ENCODE measurements at places on chromosomes 3 and 15. TPM values are rescaled to one million over a fixed set of nuclear protein-coding genes. Genes with fewer than 3 reads are reported as not detected.

GRCh38 chr3:56064684-56065083 is 403.6 kb downstream of the ERC2 start:
- no peak overlapping the region for H3K4me3 ChIP-seq
- H3K27ac ChIP-seq = no peak overlapping the region
- H3K4me1 ChIP-seq = peaks cover 4% of the 10 kb centered on the region
- H3K36me3 ChIP-seq = no peaks in the 10 kb centered on the region

- DNase-seq = no peak
- H3K4me1 ChIP-seq = no peaks in the 10 kb centered on the region
- no peaks in the 10 kb centered on the region for H3K36me3 ChIP-seq
- H3K27ac ChIP-seq = no peak overlapping the region
- H3K4me3 ChIP-seq = no peak overlapping the region
Measured at GRCh38 chr3:131518680-131519079, 15.9 kb upstream of the MRPL3 start.

DNA sequence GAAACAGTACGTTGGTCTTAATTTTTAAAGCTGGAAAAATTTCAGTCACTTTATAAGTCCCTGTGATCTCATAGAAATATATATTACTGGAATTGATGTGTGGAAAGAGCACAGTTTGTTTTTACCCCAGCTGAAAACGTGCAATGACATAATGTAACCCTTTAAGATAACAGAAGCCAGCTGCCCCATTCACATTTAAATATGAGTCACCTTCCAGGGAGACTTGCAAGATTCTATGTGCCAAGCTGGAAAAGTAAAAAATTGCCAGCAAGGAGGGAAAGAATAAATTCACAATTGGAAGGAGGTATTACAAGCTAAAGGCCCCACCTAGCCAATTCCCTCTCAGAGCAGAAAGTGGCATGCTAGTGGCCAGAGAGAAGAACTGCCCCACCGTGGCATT is 50.2 kb downstream of the SAMMSON start:
- DNase-seq = no peak
- H3K4me3 ChIP-seq = no peak overlapping the region
- no peaks in the 10 kb centered on the region for H3K36me3 ChIP-seq
- peaks cover 5% of the 10 kb centered on the region for H3K4me1 ChIP-seq

DNA sequence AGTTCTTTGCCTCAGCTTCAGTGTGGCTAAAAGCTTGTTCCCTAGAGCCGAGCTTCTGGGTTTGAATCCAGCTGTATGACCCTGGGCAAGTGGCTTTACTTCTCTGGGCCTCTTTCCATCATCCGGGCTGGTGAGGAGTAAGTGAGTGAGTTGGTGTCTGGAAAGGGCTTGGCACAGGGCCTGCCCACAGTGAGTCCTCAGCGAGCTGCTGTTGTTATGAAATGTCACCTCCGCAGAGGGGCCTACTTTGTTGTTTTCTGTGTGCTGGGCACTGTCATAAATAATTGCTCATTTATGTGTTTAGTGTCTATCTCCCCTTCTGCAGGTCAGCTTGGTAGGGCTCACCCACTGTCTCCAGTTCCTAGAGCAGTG is 31.7 kb downstream of the SLC6A6 start:
- DNase-seq = no peak
- peaks cover 32% of the 10 kb centered on the region for H3K4me1 ChIP-seq
- no peaks in the 10 kb centered on the region for H3K27me3 ChIP-seq
- H3K4me3 ChIP-seq = no peak overlapping the region

DNA sequence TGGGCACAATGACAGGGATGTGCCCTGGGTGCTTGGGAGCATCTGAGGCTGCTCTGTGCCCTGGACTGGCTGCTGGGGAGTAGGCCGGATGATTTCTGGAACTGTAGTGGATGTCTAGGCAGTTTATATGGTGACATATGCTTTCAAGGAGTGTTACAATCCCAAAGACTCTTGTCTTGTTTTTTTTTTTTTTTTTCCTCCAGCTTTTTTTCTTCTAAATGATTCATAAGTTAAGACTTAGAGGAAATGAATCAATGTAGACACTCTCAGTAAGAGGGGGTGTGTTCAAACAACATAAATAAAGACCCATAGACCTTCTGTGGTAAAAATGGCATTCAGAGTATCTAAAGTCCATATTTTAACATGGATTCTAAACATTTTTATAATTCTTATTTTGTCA is 706.1 kb upstream of the GOLIM4 start:
- H3K27ac ChIP-seq = peak overlapping the region; percentile 88
- no peak overlapping the region for H3K4me3 ChIP-seq
- no peaks in the 10 kb centered on the region for H3K27me3 ChIP-seq
- no peaks in the 10 kb centered on the region for H3K36me3 ChIP-seq
- DNase-seq = no peak

GALK2 gene
- total RNA-seq = 23.7 TPM

- no peak for DNase-seq
- H3K27me3 ChIP-seq = peaks cover 25% of the 10 kb centered on the region
- no peaks in the 10 kb centered on the region for H3K36me3 ChIP-seq
- H3K27ac ChIP-seq = no peak overlapping the region
- no peak overlapping the region for H3K4me3 ChIP-seq
Measured at GRCh38 chr15:70165716-70166284, 68.1 kb upstream of the TLE3 start.

CYP1A2 gene
- total RNA-seq = not detected

ADAMTS17 gene
- 0.39 TPM for total RNA-seq

EFHB gene
- total RNA-seq = 1.8 TPM

DNA sequence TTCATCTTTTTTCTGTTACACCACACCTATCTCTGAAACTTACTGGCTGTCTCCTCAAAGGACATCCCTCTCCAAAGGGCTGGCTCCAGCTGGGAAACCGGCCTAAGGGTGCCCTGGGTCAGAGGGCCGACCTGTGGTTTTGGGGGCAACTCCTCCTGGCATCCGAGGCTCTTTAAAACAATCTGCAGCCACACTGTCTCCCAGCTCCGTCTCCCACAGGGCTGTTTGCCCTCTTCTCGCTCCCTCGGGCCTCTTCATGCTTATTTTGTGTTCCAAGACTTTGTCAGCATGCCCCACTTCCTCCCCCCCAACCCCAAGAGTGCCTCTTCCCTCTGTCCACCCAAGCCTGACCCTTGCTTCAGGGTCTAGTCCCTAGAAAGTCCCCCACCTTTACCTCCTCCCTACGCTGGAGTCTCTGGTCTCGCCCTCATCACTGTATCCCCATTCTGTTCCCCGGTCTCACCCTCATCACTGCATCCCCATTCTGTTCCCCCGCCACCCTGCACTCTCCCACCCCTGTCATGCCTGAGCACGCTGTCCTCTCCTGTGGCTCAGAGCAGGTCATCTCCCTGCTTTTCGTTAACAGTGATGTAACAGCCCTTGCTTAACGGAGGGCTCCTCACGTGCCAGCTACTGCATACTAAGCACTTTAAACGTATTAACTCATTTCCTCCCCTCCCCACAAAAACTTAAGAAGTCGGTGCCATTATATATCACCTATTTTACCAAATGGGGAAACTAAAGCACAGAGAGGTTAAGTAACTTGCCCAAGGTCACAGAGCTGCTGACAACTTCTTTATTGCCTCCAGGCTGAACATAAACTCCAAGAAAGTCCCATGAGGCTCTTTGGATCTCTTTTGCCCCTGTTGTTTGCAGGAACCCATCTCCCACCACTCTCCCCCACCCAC is 1.1 kb upstream of the CSK start:
- H3K4me3 ChIP-seq = peak overlapping the region; percentile 66
- no peaks in the 10 kb centered on the region for H3K27me3 ChIP-seq
- peaks cover 57% of the 10 kb centered on the region for H3K4me1 ChIP-seq
- no peak for DNase-seq
- H3K36me3 ChIP-seq = no peaks in the 10 kb centered on the region
- H3K27ac ChIP-seq = no peak overlapping the region

DNA sequence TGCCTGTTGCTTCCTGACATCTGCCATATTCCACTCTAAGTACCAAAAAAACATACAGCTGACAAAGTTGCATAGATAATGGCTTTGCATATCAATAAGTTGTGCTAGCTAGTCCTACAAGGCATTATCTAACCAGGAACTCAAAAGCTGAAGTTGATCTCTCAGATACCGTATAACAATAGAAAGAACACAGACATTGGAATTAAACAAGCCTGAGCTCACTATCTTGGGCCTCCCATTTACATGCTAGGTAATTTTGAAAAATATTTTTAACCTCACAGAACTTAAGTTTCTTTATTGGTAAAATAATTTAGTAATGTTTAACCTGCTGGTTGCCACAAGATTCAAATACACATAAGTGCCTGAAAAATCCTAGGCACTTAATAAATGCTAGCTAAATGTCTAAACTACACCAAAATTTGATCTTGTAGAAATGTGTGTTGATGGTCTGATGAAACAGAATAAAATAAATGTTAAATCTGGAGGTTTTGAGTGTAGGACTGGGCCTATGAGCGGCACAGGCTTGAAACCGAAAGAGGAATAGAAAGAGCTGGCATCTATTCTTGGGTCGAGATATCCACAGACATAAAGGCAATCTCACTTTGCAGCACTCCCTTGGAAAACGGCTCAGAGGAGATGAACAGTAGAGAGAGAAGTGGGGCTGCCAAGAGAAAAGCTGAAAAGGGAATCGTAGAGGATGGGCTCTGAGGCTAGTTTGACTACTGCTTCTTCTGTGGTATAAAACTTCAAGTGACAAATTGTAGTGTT is 29.9 kb upstream of the TTC14 start:
- no peak overlapping the region for H3K4me3 ChIP-seq
- no peaks in the 10 kb centered on the region for H3K4me1 ChIP-seq
- H3K27ac ChIP-seq = no peak overlapping the region
- no peaks in the 10 kb centered on the region for H3K27me3 ChIP-seq

IL17RD gene
- total RNA-seq = 2.9 TPM

DNA sequence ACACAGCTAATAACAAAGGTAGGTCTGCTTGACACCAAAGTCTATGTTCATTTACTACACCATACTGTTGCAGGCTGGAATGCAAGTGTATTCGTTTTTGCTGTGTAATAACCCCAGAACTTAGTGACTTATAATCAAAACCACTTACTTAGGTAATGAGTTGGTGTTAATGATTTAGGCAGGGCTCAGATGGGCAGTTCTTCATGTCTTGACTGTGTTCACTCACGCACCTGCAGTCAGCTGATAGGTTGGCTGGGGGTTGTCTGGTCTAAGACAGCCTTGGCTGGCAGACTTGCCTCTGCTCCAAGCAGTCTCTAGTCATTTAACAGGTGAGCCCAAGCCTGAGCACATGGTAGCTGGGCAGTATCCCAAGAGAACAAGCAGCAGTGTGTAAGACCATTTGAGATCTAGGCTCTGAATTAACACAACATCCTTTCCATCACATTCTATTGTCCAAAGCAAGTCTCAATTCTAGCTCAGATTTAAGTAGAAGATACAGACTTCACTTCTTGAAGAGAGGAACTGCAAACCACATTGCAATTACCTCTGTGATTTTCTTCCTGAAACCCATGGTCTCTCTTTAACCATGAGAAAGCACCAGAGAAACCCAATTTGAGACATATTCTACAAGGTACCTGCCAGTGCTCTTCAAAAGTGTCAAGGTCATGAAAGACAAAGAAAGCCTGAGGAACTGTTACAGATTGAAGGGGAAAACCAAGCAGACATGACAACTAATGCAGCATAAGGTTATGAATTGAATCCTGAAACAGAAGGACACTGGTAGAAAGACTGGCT is 13.3 kb upstream of the DCLK3 start:
- H3K27me3 ChIP-seq = peaks cover 48% of the 10 kb centered on the region
- H3K4me3 ChIP-seq = no peak overlapping the region
- peaks cover 4% of the 10 kb centered on the region for H3K4me1 ChIP-seq
- DNase-seq = no peak
- H3K27ac ChIP-seq = no peak overlapping the region

DNA sequence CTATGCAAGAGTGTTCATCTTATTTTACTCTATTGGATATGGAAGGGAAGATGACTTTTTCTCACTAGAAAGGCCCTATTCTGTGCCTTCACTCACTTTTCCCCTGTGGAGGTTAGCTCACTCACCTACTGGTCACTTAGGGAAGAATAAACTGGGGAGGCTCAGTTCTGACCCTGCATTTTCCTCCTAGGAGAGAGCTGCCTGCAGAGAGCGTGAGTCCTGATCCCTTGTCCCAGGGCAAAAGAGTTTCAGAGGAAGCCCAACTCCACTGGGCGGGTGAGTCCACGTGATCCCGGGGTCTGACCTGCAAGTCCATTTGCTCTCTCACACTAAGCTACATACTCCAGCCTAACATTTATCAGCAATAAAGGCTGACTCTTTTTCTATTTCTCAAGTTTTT is 8.4 kb downstream of the MORC1 start:
- no peak for DNase-seq
- H3K27ac ChIP-seq = no peak overlapping the region
- peaks cover 10% of the 10 kb centered on the region for H3K27me3 ChIP-seq
- no peak overlapping the region for H3K4me3 ChIP-seq

DNA sequence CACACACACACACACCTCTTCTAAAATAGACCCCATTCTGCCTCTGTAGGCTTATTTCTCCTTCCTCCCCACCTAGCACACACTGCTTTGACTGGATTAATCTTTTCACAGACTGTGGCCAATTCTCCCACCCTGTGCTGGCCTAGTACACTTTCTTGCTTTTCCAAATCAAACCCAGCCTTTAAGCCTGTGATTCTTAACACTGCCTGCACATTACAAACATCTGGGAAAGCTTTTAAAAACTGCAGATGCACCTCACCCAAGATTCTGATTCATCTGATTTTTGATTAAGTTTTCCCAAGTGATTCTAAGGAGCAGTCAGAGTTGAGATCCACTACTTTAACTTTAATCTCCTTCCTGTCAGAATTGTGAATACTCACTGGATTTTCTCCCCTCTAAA is 12.8 kb downstream of the CSNK1G1 start:
- DNase-seq = no peak
- H3K4me3 ChIP-seq = no peak overlapping the region
- H3K27ac ChIP-seq = peak overlapping the region; percentile 1
- H3K4me1 ChIP-seq = peaks cover 24% of the 10 kb centered on the region
- H3K36me3 ChIP-seq = peaks cover 7% of the 10 kb centered on the region

CNTN6 gene
- total RNA-seq = 28.8 TPM

CLN6 gene
- total RNA-seq = 20.5 TPM

GRCh38 chr3:133574260-133574881 is 885 bp downstream of the CDV3 start:
- H3K27me3 ChIP-seq = no peaks in the 10 kb centered on the region
- H3K4me1 ChIP-seq = peaks cover 76% of the 10 kb centered on the region
- peak overlapping the region; percentile 94 for H3K4me3 ChIP-seq
- peak; percentile 88 for DNase-seq
- peak overlapping the region; percentile 94 for H3K27ac ChIP-seq

GRCh38 chr15:51505251-51505650 is 117.3 kb downstream of the DMXL2 start:
- peaks cover 26% of the 10 kb centered on the region for H3K36me3 ChIP-seq
- no peak for DNase-seq
- H3K27ac ChIP-seq = no peak overlapping the region
- no peak overlapping the region for H3K4me3 ChIP-seq
- no peaks in the 10 kb centered on the region for H3K27me3 ChIP-seq

NAALADL2 gene
- total RNA-seq = 16.1 TPM

GRCh38 chr15:88100181-88100580 is 156.4 kb downstream of the NTRK3 start:
- H3K4me1 ChIP-seq = no peaks in the 10 kb centered on the region
- no peak overlapping the region for H3K4me3 ChIP-seq
- H3K27me3 ChIP-seq = no peaks in the 10 kb centered on the region

GRCh38 chr3:177053107-177053506 is 144.2 kb downstream of the TBL1XR1 start:
- H3K4me1 ChIP-seq = peaks cover 52% of the 10 kb centered on the region
- H3K27me3 ChIP-seq = no peaks in the 10 kb centered on the region
- peaks cover 42% of the 10 kb centered on the region for H3K36me3 ChIP-seq
- no peak overlapping the region for H3K27ac ChIP-seq
